NCI-H345 (cell line): ENCODE measurements at places on chromosomes 4 and X.
A peak's percentile ranks its signal among the peaks of the same experiment; 100 is the strongest.

GRCh38 chr4:184911310-184911709, 85.5 kb upstream of the ACSL1 start:
- DNase-seq = peak; percentile 30

DNA sequence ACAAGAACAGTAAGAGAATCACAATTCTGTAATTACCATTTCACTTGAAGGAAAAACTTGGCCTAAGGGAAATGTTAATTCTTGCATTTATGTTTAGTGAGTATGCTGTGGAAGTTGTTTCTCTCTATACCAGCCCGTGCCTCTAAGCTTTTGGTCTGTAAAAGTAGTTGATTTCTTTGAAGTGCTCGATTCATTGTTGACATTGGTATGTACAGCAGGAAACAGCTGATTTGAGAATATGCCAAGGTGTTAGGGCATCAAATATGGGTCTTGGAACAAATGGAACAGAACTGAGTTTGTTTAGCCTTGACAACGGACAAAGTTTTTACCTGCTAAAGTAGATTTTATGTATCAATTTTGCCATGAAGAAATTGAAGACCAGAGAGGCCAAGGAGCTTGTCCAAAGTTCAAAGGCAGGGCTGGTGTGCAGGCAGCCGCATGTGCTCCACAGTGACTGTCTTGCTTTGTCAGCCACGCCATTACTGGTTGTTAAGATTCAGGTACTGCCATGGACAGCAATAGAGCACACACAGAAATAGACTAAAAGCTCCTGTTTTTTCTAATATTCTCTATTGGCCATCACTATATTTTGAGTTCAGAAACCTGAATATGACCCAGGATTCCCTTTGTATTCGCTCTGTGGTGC, 75.5 kb upstream of the TLR3 start:
- DNase-seq = no peak

- no peak for DNase-seq
These were observed 32.5 kb downstream of the HMGB2 start for GRCh38 chr4:173301518-173302201.

DNA sequence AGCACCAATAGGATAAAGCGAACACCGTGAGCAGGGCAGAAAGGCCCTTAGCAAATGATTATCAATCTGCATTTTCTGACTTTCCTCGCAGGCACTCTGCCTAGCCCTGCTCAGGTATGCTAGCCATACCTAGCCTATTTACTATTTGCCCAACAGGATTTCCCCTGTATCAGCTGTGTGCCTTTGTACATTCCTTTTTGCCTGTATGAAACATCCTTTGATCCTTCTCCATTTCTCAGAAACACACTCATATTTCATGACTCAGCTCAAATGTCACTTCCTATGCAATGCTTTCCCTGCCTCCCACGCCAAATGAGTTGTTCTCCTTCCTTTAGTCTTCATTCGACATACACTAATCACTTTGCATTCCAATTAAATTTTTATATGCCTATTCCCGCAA, 37.2 kb downstream of the PCDH7 start:
- DNase-seq = no peak

DNA sequence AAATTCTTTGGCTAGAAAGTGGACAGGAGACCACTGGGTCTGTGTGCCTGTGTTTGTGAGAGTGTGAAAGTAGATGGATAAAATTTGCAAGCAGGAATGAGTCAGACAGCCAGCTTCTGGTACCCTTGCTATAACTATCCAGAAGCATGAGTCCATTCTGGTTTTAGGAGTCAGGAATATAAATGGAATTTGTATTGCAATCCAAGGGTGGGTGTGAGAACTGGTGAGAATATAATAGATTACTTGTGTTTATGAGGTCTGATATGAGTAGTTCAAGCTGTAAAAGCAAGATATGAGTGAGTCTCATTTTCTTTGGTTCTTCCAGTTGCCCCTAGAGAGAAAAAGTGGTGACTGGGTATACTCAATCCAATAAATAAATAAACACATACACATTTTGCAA, 212.7 kb upstream of the TAPT1 start:
- no peak for DNase-seq

DNA sequence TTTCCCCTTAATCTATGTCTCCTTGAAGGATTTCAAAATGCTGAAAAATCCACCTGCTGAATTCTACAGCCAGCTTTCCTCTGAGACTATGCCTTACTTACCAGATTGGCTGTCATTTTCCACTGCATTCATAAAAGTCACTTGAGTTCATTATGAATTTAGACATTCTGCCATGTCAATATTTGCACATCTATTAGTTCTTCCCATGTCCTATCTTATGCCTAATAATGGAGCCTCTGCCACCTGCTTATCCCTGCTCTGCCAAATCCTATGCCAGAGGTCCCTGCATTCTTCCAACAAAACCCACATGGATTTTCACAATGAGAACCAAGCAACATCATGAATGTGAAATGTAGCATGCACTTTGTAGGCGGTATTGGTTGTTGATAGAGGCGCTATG, 42.6 kb downstream of the GASK1B start:
- DNase-seq = peak; percentile 1
